ENCODE measurements at places on chromosomes 7 and 10. TPM values are rescaled to one million over a fixed set of nuclear protein-coding genes. Genes with fewer than 3 reads are reported as not detected.

Gene ALOX5
- total RNA-seq = 36.8 TPM

Gene RNLS
- total RNA-seq = 10.2 TPM

Gene MYH16
- not detected for total RNA-seq

Gene ANKRD2
- not detected for total RNA-seq

Gene ITPRID1
- not detected for total RNA-seq

Gene UCN3
- total RNA-seq = not detected

Gene FBXW4
- total RNA-seq = 55.5 TPM

Gene SP4
- total RNA-seq = 3.1 TPM

Gene COL17A1
- 0.19 TPM for total RNA-seq

Gene TMEM196
- 2.5 TPM for total RNA-seq

Gene HOXA7
- total RNA-seq = 7.5 TPM

Gene LEP
- total RNA-seq = 784 TPM
